Vagina (tissue), 2 donors: ENCODE measurements at places on chromosomes 5 and 9.

DNA sequence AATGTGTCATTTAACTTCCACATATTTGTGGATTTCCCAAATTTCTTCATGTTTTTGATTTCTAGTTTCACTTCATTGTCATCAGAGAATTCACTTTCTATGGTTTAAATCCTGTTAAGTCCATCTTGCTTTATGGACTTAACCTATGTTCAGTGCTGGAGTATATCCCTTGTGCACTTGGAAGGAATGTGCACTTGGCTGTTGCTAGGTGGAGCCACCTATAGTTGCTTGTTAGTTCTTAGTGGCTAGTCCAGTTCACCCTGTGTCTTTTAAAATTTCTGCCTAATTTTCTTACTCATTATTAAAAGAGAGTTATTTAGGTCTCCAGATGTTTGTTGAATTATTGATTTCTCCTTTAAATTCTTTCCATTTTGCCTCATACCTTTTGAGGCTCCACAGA is 1472.5 kb upstream of the CDH6 start:
- no peak for DNase-seq

DNA sequence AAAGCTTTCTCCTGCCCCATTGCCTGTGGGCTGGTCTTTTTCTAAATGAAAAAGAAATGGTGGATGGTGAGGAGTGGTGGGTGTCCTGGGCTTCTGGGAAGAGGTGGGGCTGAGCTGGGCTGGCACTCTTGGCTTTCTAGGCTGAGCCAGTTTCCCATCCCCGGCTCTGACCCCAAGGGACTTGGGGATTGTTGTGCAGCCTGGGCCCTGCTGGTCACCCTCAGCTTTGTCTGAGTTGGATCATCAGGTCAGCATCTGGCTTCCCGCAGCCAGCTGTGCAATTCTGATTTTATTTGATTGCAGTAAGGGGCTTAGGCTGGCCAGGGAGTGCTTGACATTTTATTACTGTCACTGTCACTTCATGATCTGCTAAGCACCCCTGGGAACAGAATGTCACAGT is 25.3 kb downstream of the GLRA1 start:
- no peak for DNase-seq

GRCh38 chr9:4590430-4591122 is 71.5 kb upstream of the PLPP6 start:
- no peak for DNase-seq

- no peak for DNase-seq
These were observed 167.6 kb downstream of the RANBP17 start for GRCh38 chr5:171029401-171029800.

- DNase-seq: no peak
These were observed 20.8 kb downstream of the SARDH start for GRCh38 chr9:133717113-133718031.

DNA sequence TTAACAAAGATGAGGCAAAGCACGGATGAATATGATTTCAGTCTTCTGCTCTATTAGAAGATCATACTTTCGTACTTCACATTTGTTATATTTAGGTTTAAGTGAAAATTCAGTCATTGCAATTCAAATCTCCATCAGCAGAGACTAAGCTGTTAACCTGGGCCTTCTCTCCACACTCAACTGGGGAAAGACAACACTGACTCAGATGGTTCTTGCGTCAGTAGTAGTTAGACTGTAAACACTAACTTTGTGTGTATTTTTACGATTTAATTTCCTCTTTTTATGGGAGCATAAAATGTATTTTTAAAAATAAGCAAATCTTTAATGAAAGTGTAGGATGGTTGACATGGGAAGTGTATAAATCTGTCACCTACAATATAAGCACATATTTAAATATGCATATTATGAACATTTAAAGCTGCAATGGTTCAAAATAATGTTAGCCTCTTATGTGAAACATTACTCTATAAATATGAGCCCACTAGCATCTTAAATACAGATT is 42.7 kb upstream of the ZNF608 start:
- no peak for DNase-seq

GRCh38 chr9:94872891-94873511 is 146.5 kb downstream of the AOPEP start:
- DNase-seq: no peak
